MV-4-11 (cell line): ENCODE measurements at places on chromosomes 12 and 14.

- DNase-seq: no peak
Observed at GRCh38 chr12:113702276-113702675, 230.6 kb upstream of the LHX5 start.

- DNase-seq: no peak
Observed at GRCh38 chr12:90151491-90152015, 442.9 kb upstream of the ATP2B1 start.

DNA sequence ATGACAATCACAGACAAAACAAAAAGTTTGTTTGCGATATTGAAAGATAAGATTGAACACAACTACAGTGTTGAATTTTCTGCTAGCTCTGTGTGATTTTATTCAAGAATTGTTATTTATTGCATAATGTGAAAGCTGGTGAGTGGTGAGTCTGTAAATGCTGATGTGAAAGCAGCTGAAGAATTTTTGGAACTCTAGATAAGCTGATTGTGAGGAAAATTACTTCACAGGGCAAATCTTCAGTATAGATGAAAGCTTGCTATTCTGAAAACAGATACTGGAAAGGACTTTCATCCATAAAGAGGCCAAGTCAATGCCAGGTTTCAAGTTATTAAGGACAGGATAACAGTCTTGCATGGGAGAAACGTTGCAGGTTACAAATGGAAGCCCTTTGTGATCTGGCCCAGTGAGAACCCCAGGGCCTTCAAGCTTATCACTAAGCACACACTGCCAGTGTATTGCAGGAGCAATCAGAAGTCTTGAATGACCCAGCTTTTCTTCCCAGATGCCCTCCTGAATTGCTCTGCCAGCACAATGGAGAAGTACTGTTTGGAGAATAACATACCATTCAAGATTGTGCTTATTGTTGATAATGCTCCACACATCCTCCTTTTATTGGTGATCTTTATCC is 153.7 kb downstream of the PCNX1 start:
- no peak for DNase-seq

GRCh38 chr12:116319898-116320621 is 42.6 kb upstream of the MED13L start:
- DNase-seq: peak; percentile 87

DNA sequence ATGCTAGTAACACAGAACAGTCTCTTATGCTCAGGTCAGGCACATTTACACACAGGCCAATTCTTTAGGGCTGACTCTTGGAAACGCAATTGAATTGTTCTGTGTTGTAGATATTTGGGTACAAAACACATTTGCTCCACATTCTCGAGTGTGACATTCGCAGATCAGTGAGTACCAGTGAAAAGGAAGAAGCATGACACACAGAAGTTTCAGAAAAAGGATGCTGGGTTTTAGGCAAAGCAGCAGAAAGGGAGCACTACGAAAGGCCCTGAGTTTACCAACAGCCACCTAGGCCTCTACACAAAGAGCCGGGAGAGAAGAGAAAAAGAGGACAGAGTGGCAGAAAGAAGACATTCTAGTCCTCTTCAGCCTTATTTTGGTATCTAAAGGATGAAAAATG is 254.4 kb upstream of the BTG1 start:
- no peak for DNase-seq

DNA sequence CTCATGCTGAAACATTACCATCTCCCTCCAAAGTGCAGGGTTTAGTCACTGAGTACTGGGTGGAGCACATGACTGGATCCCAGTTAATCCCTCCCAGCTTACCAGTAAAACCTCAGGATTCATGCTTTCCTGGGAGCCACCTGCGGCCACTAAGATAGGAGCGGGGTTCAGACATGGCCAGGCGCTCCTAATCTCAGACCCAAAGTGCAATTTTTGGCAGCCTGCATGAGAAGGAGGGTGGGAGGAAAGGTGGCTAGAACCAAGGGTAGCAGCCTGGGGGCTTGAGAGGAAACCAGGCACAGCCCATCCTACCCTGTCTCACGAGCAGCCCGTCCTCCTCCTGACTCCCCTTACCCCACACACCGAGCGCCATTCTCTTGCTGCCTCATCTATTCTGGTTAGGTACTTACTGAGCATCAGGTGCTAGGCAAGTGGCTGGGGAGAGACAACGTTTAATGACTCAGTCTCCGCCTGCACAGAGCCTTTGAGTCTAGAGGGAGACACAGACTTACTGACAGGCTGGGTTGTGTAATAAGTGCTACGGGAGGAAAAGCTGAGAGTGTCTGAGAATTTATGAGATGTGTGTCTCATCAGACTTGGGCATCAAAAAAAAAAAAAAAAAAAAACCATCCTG is 9.9 kb downstream of the GPRC5A start:
- peak; percentile 65 for DNase-seq

DNA sequence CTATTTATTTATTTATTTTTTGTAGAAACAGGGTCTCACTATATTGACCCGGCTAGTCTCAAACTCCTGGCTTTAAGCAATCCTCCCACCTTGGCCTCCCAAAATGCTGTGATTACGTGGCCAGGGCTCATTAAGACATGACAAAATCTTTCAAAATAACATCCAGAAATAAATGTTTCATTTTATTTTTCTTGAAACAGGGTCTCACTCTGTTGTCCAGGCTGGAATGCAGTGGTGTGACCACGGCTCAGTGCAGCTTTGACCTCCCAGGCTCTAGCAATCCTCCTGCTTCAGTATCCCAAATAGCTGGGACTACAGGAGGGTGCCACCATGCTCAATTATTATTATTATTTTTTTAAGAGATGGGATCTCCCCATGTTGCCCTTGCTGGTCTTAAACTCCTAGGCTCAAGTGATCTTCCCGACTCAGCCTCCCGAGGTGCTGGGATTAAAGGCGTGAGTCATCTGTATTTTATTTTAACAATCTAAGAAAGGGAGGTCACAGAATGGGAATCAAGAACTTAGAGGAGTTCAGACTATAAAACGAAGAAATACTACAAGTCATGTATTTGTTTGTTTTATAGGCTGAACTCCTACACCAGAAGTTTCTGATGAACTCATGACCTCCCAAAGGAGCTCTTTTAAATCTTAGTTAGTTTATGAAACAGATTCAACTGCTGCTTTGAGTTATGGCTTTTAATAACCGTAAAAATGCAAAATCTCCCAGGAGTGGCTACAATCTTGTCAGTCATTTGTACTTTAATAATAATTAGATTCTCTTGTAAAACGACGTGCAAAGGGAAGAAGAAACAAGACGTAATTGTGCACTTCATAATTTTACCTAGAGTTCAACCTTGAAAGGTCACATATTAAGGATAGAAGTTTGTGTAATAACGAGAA is 2.1 kb upstream of the TMEM263 start:
- DNase-seq: no peak

DNA sequence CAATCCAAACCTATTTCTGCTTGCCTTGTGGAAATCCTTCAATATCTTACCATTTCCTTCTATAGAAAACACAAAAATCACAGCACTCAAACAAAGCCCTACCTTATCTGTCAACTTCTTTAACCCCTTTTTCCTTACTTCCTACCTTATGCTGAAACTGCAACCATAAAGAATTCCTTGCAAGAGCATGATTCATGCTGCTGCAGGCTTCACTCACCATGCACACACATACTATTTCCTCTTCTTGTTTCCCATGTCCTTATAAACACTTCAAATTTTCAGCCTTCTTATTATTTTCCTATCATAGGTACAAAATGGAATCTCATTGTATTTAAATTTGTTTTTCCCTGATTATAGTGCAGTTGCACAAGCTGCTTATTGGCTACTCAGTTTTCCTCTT is 23.3 kb downstream of the LMNTD1 start:
- DNase-seq: no peak

- DNase-seq: no peak
Observed at GRCh38 chr12:1162081-1162760, 171.2 kb downstream of the ERC1 start.

- no peak for DNase-seq
Observed at GRCh38 chr12:68148261-68148951, 11.1 kb downstream of the IFNG start.

DNA sequence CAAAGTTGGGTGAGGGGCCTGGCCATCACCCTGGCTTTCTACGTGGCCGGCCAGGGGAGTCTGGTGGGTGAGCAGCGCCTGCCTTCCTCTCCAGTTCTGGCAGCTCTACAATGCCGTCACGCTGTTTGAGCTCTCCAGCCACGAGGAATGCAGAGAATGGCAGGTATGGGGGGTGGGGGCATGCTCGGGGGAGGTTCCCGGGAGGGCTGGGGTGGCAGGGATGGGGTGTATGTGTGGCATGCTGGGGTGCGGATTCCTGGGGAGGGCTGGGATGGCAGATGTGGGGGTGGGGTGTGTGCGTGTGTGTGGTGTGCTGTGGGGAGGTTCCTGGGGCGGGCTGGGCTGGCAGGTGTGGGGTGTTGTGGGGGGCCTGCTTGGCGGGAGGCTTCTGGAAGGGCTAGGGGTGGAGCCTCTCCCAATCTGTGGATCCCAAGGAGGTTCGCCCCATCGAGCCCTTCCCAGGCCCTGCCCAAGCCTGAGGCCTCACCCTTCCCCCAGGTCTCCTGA is 18.5 kb downstream of the RHOF start:
- no peak for DNase-seq

DNA sequence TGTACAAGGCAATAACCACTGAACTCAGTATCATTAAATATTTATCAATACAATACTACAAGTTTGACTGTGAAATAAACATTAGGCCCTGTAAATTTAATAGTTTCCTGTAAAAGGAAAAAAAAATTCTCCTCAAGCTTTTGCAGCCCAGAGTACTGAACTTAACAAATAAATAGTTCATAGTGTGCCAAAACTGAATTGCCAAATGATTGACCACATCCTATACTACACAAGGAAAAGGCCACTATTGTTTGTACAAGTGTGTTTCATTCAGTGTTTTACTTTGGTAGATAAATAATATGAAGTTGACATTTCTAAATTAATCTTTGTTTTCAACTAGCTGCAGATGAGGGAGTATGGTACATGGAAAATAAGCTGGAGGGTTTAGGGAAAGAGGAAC is 379.6 kb downstream of the FLRT2 start:
- DNase-seq: no peak

DNA sequence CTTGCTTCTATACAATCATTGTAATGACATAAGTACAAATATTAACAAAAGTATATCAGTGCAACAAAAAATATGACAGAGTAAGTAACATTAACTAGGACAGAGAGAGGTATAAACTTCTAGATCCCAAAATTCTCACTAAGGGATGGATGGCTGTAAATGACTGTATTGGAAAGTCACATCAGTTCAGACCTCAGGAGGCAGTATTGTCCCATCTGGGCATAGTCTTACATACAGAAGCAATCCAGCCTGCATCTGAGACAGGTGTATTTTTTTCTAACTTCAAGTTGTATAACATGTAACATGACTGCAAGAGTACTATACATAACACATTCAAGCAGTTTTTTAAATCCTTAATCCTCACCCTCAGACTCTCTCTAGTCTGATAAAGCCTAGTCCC is 99.0 kb downstream of the GARIN6 start:
- DNase-seq: no peak

- peak; percentile 79 for DNase-seq
Observed at GRCh38 chr12:51070004-51070403, 13.4 kb downstream of the CSRNP2 start.

DNA sequence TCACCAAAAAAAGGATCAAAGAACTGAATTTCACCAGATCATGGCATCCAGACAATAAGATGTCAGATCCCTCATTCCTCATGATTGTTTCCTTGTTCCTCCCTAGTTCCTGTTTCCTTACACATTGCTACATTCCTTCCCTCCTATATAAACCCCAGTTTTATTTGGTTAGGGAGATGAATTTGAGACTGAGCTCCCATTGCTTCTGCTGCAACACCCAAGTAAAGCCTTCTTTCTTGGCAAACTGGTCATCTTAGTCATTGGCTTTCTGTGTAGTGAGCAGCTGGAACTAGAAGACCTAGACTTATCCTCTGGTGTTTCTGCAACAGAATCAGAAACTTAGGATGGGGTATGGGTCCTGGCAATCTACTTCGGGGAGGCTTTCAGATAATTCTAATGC is 217.9 kb downstream of the NOVA1 start:
- no peak for DNase-seq

GRCh38 chr12:28795311-28795710 is 353.8 kb upstream of the FAR2 start:
- DNase-seq: no peak

GRCh38 chr14:42872786-42873185 is 1266.1 kb downstream of the LRFN5 start:
- no peak for DNase-seq

- DNase-seq: peak; percentile 52
Observed at GRCh38 chr12:47776471-47777143, 3.6 kb downstream of the SLC48A1 start.

- DNase-seq: no peak
Observed at GRCh38 chr14:90545966-90546751, 149.3 kb downstream of the CALM1 start.

GRCh38 chr14:55245657-55246268 is 25.5 kb upstream of the FBXO34 start:
- DNase-seq: peak; percentile 11

- DNase-seq: peak; percentile 88
Observed at GRCh38 chr12:115375186-115375991, 691.4 kb upstream of the TBX3 start.

- DNase-seq: no peak
Observed at GRCh38 chr12:128971802-128972201, 118.5 kb downstream of the GLT1D1 start.

DNA sequence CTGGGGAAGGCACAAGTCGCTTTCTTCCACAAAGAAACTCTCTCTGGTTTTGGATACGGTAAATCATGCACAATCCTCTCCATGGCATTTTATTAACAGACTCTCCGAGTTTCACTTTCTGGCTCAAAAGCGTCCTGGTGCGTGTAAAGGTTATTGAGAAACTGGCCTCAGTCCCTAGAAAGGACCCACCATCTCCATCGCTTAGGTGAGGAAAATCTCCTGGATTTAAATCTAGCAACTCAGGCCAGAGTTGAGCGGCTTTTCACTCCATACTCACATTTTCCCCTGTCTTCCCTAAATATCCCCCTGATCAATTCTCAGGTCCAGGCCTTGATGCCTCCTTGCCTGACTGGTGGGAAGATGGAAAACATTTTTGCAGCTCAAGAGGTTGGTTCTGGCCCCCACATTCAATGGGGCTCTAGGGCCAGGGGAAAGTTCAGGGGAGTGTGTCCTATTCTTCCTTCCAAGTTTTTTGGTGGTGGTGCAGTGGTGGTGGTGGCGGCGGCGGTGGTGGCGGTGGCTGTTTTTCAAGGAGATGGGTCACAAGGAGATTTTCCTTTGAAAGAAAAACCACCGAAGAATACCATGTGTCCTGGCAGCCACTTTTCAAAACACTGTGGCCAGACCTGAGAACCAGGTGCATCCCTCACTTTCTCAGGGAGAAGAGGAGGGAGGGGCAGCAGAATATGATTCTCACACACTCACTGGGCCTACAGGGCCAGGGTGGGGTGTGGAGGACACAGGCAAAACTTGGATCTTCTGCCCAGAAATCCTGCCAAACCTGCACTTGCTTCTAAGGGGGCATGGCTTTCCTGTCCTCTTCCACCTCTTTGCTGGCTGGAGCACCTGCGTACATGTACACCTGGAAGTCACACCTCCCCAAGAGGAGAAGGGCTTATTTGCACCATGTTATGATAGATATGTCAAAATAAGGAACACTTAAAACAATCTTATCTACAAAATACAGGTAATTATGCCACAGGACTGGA is 46.7 kb upstream of the PNMA1 start:
- no peak for DNase-seq
